Left renal cortex interstitium (tissue), 4 donors: ENCODE measurements at places on chromosomes 6 and 20.

GRCh38 chr6:52653151-52653550 is 17.8 kb upstream of the TMEM14A start:
- DNase-seq, result no peak

GRCh38 chr6:209432-210103 is 82.7 kb upstream of the DUSP22 start:
- DNase-seq, result no peak

DNA sequence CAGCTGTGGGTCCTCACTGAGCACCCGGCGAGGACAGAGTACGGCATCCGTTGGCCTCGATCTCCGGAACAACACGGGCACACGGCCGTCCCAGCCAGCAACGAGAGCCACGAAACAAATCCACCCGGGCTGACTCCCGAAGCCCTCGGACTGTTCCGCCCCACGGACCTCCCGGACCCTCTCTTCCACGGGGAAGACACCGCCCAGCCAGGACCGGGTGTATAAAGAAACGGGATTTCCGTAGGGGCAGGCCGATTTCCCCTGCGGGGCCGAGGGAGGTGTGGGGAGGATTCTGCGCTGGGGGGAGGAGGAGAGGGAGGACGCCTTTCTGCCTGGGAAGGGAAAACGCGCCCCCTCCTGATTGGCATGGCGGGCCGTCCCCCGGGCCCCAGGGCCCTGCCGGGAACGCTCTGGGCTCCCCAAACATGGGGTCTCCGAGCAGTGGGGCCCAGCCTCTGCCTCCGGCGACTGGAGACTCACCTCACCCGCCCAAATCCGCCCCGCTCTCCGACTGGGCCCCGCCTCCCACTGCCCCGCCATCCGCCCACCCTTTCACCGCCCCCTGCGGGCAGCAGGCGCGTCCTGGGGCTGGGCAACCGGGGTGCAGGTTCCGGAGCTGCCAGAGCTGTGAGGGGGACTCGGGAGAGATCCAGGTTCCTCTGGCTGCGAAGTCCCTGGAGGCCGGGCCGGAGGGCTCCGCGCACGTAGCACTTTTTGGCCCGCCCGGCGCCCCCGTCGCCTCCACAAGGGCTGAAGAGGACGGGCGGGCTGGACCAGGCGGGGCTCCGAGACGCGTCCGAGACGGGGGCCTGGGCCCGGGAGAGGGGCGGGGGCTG is 679 bp upstream of the PPDPF start:
- no peak for DNase-seq

GRCh38 chr6:3871515-3871914 is 22.3 kb downstream of the FAM50B start:
- no peak for DNase-seq

DNA sequence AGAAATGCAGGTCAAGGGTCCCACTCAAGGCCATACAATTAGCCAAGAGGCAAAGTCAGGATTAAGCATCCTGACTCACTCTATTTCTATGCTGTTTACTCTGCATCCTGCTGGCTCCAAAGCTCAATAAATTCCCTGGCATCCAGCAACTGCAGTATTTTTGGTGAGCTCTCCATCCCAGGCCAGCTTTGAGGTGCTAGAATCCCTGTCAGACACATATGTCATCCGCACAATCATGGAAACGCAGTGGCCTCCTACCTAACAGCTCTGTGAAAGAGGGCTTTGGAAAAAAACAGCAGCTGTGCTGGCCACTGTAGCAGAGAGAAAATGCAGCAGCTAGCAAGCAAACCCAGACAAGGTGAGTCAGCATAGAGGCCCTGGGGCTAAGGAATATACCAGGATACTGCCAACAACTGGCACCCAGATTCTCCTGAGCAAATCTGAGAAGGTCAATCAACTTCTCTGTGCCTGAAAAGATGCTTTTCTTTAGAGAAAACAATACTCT is 58.4 kb downstream of the ANKEF1 start:
- DNase-seq, result no peak

DNA sequence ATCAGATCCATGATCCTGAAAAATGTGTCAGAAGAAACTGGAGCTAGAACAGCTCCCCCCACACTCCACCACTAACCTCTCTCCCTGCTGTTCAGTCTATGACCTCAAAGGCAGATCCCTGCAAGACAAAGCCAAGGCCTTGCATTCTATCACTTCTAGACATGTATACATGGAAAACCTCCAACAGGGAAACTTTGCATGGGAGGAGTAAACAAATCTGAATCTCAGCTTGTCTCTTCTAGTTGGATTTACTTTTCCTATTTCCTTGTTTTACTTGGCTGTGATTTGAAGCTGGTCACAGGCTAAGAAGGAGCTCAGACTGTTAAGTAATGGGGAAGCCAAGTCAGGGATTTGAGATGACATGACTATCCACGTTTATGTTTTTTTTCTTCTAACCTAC is 456.8 kb upstream of the CHD6 start:
- DNase-seq, result no peak

- DNase-seq, result no peak
These were observed 557.6 kb downstream of the QKI start for GRCh38 chr6:163971841-163972838.

DNA sequence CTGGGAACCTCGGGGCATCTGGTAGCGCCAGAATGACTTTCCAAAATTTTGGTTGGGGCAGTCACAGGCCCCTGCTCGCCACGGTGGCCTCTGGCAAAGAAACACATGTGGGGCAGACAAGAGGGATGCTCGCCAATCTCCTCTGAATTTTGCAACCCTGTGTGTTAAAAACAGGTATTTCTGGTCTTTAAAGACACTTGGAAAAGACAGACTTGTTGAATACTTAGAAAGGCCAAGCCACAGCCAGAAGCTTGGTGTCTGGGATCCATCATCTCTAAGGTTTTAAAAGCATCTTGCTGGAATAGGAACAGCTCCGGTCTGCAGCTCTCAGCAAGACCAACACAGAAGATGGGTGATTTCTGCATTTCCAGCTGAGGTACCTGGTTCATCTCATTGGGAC is 31.2 kb downstream of the HLA-E start:
- DNase-seq, result no peak

DNA sequence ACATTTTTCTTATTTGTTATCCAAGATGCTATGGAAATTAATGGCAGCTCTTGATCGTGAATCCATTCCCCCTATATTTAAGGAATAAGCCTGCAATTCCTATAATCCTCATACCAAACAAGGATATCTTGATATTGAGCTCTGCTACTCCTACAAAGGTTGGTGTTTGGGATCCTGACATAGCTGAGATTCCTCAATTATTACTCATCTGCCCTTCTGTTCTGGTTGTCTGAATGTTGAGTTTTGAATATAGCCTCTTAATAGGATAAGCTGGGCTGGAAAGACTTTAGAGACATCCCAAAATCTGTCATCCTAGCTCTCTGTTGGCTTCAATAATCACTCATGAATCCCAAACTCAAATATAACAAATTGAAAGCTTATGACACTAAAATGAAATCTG is 49.9 kb downstream of the CLIC5 start:
- DNase-seq, result no peak

DNA sequence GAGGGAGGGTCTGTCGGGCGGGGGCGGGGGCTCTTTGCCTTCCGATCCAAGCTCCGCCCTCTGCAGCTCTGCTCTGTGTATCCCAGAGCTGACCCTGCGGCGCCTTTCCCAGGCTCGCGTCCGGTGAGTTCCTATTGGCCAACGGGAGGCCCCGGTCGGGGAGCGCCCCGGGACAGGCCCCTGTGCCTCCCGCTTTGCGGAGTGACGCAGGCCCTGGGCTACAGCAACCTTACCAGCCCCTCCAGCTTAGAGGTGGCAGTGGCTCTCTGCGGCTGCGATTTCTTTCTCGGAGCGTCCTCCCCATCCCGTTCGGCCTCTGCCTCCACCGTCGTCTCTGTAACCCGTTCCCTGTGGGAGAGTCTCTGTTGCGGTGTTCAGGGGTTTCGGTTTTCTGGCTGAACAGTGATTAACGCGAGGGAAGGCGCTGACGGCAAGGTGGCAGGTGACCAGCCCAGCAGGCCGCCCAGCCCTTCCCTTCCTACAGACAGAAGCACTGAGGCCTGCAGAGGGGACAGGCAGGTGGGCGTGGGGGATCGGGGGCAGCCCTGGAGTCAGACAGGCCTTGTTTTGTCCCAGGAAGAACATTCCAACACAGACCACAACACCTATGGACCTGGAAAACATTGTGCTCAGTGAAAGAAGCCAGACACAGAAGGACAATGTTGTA is 18.1 kb upstream of the CEBPB start:
- DNase-seq, result no peak

DNA sequence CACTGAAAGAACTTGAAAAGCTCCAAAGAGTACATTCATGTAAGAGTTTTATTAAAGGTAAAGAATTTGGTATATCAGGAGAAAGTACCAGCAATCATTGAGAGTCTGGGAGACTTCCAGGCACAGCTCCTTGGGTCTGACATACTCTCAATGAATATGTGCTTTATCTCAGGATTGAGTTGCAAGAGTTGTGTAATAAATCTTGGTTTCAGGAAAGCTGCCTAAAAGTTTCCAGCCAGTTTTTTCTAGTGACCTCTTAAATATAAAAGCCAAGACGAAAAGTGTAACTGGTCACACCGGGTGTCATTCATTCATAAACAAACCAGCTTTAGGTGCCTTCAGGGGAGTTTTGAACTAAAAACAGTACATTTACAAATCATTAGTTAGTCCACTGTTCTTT is 21.6 kb upstream of the GJA1 start:
- no peak for DNase-seq

- DNase-seq, result no peak
These were observed 19.7 kb downstream of the TRAF3IP2 start for GRCh38 chr6:111585974-111586315.

DNA sequence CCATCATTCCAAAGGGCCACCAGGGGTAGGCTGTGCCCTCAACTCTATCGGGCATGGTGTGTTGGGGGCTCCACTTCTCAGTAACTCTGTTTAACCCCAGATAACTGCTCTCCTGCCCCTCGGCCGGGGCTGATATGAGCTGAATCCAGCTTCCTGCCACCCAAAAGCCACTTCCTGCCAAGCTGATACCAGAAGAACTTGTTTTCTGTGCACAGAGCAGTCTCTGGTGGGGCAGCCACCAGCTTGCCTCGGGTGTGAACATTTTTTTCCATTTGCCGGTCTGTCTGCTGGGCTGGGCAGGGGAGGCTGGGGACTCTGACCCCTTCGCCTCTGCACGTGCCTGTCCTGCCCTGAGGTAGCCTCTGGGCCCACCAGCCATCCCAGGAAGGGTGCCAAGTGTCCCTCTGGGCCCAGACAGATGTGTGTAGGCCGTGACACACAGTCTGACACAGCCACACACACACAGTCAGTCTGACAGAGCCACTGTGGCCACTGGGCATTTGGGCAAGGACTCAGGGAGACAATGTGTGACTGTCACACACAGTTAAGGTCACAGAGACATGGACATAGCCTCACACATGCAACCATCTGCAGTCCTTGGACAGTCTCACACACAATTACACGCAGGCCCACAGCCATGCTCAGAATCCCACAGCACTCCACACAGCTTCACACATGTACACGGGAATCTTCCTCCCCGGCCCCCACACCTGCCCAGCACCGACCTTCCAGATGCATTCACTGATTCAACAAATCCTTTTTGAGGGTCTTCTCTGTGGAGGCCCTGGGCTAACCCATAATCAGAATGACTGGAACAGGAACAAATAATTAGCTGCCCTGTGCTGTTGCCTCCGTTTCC is 45.1 kb downstream of the NOL4L start:
- no peak for DNase-seq

- DNase-seq, result no peak
These were observed 132.6 kb downstream of the CEBPB start for GRCh38 chr20:50323209-50323608.

GRCh38 chr6:155881826-155882526 is 426.3 kb upstream of the NOX3 start:
- no peak for DNase-seq

DNA sequence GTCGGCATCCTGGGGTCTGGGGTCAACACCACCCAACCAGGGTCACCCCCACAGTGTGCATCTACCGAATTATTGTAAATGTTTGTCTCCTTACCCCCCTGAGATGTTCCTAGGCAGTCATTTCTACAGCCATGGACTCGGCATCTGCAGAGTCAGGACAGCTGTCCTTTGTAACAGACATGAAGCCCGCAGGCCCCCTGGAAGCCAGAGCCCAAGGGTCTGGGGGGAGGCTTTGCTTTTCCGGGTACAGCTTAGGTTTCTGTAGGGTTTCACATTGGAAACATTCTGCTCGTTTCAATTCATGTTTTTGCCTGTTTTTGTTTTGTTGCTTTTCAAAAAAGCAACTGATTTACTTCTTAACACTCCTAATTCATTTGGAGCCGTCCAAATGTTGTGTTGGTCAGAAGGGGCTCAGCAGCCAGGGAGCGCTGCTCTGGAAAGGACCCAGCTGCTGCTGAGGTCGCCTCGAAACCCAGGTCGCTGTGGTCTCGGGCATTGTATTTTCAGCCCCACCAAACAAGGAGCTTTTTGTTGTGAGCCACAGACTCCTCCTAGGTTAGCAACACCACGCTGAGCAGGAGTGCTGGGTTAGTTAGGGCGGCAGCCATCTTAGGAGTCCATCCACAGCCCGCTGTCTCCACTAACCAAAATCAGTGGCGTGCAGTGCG is 160.4 kb downstream of the TMEM242 start:
- DNase-seq, result no peak

- DNase-seq, result no peak
These were observed 20.0 kb upstream of the TRIM27 start for GRCh38 chr6:28943557-28944411.

- no peak for DNase-seq
These were observed 80.2 kb downstream of the ANKEF1 start for GRCh38 chr20:10115021-10115420.

DNA sequence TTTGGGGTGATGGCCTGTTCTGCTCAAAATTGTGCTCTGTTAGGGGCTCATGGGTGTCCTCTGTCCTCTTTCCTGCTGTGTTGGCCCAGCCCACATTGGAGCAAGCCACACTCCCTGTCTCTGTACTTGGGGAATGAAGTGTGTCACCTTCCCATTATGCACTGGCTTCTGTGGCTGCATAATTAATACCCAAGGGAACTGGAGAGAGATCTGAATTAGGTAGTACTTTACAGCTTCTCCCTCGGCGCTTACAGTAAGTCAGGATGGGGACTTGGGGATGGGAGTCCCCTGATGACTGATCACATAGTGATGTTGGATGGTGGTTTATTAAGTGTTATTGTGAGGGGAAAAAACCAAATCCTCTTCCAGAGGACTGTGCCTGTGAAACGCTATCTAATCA is 116.6 kb downstream of the FOXO3 start:
- DNase-seq, result no peak
